ENCODE measurements at places on chromosomes 1 and 21.
A peak's percentile ranks its signal among the peaks of the same experiment; 100 is the strongest.

DNA sequence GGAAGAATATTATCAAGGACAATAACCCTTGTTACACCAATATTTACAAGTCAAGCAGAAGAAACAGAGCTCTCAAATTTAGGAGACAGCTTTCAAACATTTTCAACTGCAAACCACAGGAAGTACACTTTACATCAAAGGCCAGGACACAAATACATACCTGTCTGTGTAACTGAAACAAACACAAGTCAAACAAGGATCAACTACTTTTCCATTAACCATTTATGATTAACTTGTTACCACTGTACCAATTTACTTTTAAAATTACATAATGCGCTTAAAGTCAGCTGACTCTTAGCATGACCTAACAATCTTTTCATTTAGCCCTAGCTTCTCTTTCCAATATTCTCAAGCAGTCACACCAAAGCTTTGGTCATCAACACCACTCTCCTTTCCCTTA, 43.5 kb downstream of the TRIM33 start:
- DNase-seq, result no peak

- DNase-seq, result no peak
Measured at GRCh38 chr1:41277371-41277975, 35.4 kb upstream of the SCMH1 start.

DNA sequence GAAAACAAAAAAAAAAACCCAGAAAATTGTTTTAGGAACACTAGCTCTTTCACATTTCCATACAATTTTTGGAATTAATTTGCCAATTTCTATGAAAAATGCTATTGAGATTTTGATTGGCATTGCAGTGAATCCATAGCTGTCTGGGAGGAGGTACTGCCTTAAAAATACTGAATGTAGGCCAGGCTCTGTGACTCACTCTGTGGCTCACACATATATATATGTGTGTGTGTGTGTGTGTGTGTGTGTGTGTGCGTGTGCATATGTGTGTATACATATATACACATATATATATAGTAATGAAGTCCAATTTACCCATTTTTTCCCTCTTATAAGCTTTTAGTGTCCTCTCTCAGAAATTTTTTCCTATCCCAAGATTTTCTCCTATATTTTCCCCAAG, 214.2 kb upstream of the DMRTA2 start:
- no peak for DNase-seq

DNA sequence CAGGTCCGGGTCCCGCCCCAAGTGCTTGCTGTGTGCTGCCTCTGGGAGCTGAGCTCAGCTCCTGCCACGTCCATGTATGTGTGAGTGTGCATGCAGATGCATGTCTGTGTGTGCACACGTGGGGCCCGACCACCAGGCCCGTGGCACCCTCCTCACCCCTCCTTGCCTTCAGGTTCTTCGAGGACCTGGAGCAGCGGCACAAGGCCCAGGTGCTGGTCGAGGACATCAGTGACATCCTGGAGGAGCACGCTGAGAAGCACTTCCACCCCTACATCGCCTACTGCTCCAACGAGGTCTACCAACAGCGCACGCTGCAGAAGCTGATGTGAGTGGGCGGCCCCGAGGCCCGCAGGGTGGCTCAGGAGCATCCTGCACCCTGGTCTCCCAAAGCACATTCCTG, 18.4 kb downstream of the ARHGEF16 start:
- DNase-seq, result no peak

DNA sequence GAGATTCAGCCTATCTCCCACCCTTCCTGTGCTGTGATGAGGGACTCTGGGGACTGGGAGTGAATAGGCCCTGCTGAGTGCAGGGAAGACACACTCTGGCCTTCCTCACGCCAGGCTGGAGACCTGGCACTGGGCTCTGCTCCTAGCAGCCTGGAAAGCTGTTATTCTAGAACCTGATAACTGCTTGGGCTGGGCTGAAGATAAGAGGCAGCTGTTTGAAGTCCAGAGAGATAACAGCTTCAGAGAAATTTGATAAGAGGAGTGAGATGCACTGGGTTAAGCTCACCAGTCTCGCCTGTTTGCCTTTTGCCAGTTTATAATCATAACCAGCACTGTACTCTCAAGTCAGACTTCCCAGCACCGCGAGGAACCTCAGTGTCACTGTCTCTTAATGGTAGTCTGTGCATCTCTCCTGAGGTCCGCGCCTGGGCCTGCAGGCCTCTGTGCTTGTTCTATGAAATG, 46.6 kb upstream of the GPR37L1 start:
- no peak for DNase-seq

GRCh38 chr21:36860736-36861594, 105.5 kb downstream of the HLCS start:
- DNase-seq, result no peak

DNA sequence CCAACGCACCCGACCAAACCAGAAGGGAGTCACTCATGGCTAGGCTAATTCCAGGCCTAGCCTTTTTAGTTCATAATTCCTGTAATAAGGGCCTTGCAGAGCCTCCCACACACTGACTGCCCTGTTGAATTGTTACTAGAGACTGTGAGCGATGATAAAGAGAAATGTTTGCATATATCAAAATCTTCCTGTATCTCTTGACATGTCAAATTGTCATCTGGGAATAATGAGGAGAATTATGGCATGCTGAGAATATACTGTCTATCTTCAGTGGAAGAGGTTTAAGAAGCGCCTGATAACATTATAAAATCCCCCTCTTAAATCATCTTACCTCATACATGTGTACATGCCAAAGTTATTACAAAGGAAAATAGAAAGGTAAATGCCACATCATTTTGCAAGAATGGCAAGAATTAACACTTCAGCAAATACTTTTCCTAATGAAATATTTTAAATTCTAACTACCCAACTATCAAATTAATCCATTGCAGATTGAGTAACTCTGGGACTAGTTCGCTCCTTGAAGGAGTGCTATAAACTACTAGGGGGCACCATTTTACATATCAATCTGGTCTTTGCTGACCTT, 144.1 kb downstream of the CENPF start:
- DNase-seq, result no peak

DNA sequence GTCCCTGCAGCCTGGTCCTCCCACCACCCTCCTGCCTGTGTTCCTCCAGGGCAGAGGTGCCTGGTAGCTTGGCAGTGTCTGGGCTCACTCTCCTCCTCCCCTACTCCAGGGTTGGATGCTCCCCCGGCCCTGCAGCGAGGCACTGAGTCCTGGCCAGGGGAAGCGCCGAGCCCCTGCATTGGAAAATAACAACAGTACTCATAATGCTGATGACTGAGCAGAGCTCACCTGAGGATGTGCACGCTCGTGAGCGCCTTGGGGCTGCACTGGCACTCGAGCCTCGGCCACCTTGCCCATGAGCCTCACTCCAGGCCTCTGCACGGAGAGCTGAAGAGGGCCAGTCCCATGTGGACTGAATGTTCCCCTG, 6.0 kb upstream of the ACTRT2 start:
- no peak for DNase-seq

- no peak for DNase-seq
Measured at GRCh38 chr1:179808503-179808902, 65.4 kb downstream of the FAM163A start.

- no peak for DNase-seq
Measured at GRCh38 chr1:151509350-151510019, 1.7 kb upstream of the CGN start.

GRCh38 chr1:119294722-119295121, 73.9 kb upstream of the HAO2 start:
- DNase-seq, result no peak

DNA sequence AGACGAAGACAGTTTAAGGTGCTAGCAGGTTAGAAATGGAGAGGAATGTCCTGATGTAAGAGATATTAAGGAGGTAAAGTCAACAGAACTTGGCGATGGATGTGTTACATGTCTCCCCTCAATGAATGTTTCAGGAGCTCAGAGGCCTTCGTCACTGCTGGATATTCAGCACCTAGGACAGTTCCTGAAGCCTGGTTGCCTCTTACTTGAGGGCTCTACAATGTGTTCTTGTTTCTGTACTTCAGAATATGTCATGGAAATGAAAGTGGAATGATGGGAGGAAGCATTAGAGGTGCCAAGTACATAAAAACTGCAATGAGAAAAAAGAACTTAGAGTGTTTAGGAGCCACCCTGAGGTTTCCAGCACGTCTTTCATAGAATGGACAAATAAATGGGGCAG, 17.7 kb downstream of the TNR start:
- no peak for DNase-seq

DNA sequence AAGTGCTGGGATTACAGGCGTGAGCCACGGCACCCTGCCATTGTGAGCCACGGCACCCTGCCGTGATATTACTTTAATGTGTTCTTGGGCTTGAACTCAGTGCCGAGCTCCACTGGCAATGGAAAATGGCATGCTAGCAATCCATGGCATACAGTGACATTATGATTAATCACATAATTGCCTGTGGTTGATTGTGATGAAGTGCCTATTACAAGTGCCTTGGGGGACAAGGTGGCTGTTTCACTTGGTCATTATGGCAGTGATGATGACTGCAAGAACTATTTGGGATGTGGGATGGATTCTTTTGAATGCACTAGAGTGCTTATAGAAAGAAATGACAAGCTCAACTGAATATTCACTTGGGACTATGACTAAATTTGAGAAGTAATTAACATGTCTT, 22.3 kb upstream of the HPCAL4 start:
- no peak for DNase-seq

DNA sequence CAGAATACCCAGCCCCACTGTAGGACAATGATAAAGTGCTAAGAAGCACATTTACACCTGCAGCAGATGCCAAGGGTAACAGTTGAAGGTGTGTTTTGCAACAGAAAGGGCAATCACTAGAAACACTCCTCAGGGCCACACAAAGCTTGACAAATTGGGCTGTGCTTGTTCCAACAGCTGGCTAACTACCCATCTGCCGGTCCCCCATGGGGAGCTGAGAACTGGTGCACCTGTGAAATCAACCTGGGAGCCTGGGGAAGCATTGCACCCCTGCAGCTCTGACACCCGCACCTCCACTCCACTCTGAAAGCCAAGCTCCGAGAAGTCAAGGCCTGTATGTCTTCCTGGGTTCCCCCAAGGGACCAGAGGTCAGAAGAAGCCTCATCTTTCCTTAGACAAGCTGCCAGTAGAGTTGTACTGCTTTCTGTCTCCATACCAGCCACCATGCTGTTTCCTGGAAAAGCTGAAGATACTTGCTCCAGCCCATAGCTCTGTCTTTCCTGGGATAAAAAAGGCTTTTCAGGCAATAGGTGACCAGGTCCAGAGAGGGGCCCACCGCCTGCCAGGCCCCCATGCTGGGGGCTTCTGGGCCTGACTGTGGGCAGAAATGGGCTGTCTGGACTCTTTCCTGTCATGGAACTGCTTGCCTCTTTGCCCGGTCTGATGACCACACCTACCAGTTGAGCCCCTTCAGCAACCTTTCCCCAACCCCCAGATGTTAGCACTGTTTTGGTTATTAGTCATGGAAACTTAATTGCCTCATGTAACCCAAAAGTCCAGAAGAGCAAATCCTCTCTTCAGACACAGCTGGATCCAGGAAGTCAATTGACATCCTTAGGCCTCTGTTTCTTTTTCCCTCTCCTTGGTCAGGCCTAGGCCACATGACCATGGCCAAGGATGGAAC, 93.6 kb downstream of the KIF14 start:
- no peak for DNase-seq

DNA sequence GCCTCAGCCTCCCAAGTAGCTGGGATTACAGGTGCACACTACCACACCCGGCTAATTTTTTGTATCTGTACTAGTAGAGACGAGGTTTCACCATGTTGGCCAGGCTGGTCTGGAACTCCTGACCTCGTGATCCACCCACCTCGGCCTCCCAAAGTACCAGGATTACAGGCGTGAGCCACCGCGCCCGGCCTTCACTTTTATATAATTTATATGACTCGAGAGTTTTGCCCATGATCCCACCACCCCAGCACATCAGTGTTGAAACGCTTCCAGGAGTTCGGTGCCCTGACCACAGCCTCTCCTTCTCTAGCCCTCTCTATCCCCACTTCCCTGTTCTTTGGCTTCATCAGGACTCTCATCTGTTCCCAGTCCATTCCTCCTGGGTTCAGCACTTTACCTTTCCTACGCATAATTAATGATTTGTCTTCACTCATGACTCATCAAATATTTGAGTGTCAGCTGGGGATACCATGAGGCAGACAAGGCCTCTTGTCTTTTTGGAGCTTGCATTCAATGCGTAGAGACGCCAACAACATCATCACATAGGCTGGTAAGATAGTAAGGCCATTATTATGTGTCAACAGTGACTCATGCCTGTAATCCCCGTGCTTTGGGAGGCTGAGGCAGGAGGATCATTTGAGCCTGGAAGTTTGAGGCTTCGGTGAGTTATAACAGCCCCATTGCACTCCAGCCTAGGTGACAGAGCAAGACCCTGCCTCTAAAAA, 1.4 kb downstream of the PMF1 start:
- DNase-seq, result no peak

- DNase-seq, result no peak
Measured at GRCh38 chr1:244069326-244069898, 18.3 kb downstream of the ZBTB18 start.

- no peak for DNase-seq
Measured at GRCh38 chr1:242043165-242043564, 44.3 kb upstream of the MAP1LC3C start.

DNA sequence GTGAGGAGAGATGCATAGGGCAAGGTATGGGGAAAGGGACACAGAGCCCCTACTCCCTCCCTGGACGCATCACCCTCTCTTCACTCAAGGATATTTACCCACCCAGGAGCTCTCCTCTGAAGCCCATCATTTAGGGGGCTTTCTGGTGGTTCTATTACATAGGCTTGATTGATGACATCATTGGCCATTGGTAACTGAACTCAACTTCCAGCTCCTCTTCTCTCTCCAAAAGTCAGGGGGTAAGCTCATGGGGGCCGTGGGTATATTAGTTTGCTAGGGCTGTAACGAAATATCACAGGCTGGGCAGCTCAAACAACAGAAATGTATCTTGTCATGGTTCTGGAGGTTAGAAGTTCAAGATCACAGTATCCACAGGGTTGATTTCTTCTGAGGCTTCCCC, 110.8 kb downstream of the DSCAM start:
- no peak for DNase-seq

DNA sequence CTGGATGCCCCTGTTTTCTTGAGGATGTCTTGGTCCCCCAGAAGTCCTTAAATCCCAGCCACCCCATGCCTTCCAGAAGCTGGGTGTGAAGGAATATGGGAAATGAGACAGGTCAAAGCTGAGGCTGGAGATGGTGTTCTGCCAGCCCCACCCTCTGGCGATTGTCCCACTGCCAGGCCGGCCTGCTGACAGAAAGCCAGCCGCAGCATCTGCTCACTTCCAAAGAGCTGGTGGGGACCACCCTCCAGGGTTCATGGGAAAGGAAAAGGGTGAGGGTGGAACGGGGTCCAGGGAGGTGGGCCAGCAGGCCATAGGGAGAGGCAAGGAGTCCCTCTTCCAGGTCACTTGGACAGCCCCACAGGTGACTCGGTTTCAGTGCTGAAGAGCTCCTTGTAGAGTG, 1.9 kb upstream of the LINGO4 start:
- no peak for DNase-seq

DNA sequence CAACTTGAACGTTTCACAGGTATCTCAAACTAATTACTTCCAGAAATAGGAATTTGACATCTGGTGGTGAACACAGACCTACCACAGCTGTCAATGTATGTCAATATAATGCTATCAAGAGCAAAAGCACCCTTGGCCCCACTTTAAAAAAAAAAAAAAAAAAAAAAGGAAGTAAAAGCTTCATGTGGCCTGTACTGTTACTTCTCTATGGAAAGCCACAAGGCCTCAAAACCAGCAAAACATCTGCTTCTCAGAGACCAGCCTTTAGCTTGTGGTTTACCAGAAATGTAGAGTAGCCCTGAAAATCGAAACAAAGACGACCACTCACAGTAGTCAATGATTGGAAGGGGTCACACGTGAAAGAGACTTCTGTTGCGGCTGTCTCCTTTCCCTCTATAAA, 109.6 kb downstream of the SLC45A1 start:
- DNase-seq, result peak; percentile 37
